ENCODE measurements at places on chromosomes 5 and 9.

DNA sequence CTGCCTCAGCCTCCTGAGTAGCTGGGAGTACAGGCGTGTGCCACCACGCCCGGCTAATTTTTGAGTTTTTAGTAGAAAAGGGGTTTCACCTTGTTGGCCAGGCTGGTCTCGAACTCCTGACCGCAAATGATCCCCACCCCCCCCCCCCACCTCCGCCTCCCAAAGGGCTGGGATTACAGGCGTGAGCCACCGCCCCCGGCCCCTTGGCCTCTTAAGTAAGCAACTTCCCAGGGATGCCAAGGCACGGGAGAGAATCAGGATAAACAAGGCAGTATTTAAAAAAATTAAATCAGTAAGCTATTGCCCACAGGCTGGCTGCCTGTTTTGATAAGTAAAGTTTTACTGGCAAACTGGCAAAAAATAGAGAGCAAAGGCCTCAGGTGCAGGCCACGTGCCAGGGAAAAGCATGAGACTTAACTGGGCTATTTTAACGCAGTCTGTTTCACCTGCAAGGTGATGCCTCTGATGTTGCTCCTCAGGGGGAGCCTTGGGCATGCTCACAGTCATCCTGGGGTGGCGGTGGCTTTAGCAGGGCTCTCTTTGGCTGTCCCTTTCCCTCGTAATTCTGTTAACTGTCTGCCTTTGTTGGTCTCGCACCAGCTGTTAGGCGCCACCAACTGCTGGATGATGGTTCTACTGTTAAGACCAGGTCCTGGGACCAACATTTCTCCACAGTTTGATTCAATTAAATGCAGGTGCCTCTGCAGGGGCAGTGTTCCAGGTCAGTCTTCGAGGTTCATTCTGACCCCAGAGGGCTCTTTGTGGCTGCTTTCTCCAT lies 19.4 kb upstream of the RNF130 start:
- peak; percentile 37 for DNase-seq

DNA sequence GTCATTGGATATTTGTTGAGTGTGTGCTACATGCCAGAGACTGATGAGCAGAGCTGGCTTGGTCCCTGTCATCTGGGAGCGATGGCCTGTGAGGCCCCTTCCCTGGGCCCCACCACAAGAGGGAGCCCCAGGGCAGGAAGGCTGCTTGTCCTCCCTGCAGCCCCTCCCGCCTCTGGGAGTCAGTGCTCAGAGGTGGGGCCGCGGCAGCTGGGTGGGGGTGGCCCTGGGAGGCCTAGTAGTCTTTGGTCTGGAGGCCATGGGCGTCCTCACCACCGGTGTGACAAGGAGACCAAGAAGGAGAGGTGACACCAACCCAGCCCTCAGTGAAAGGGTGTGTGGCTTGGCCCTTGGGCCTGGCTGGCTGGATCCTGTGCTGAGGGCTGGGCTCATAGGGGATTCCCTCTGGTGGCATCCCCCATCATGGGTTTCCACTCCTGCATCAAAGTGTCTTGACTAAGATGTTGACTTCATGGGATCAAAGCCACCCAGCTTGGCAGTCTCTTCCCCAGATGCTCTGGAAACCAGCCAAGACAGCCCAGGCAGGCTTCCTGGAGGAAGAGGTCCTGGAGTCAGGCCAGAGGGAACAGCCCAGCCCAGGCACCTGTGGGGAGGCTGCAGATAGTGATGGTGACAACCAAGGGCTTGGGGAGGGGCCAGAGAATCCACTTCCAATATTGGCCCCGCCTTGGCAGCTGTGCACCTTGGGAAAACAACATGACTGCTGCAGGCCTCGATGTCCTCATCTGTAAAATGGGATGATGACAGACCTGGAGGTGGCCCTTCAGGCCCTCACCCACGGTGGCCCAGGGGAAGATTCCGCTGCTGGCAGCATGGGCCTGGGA lies 166.7 kb downstream of the GAPVD1 start:
- DNase-seq: peak; percentile 53

- no peak for DNase-seq
Observed at GRCh38 chr9:116635908-116636307, 51.2 kb upstream of the TRIM32 start.

- DNase-seq: no peak
Observed at GRCh38 chr5:41048986-41049385, 22.2 kb downstream of the MROH2B start.

- DNase-seq: no peak
Observed at GRCh38 chr5:59391576-59391975, 501.9 kb downstream of the PDE4D start.

DNA sequence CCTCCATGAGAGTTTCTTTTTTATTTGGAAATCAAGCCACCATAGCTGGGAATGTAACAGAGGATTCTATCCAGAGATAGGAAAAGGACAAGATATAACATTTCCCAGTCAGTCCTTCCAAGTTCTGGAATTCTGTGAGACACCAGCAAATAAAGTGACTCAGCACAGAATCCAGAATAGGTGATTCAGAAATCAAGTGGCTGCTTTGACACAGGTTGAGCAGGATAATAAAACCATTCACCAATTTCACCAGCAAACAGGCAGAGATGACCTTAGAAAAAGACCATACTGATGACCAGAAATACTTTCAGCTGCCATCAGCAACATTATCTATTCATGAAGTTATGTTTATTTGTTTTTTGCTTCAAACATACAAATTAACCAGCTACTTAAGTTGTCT lies 491.5 kb upstream of the TUSC1 start:
- no peak for DNase-seq

DNA sequence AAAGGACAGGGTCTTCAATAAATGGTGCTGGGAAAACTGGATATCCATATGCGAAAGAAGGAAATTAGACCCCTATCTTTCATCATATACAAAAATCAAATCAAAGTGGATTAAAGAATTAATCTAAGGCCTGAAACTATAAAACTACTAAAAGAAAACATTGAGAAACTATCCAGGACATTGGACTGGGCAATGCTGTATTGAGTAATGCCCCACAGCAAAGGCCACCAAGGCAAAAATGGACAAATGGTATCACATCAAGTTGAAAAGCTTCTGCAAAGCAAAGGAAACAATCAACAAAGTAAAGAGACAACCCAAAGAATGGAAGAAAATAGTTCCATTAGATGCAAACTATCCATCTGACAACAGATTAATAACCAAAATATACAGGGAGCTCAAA lies 72.3 kb downstream of the STRBP start:
- DNase-seq: no peak

DNA sequence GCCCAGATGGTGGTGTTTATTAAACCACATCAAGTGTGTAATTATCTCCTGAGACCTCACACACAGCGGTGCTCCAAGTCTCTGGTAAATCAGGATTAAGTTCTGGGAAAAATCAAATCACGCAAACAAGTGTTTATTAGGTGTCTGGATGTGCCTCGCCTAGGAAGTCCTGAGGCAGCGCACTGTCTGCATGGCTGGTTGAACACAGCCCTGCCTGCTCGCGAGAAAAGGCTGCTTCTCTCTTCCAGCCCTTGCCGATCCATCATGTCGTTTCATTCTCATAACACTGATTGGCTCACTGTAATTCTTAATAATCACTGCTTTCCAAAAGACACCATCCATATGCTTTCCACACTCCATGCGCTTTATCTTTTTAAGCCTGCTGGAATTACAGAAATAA lies 229.6 kb upstream of the DAP start:
- DNase-seq: no peak

GRCh38 chr5:40570408-40571129 lies 109.1 kb upstream of the PTGER4 start:
- DNase-seq: peak; percentile 50

GRCh38 chr5:141617128-141617527 lies 1.7 kb downstream of the DIAPH1 start:
- DNase-seq: no peak

GRCh38 chr9:103798620-103799019 lies 295.5 kb upstream of the SMC2 start:
- DNase-seq: peak; percentile 58

DNA sequence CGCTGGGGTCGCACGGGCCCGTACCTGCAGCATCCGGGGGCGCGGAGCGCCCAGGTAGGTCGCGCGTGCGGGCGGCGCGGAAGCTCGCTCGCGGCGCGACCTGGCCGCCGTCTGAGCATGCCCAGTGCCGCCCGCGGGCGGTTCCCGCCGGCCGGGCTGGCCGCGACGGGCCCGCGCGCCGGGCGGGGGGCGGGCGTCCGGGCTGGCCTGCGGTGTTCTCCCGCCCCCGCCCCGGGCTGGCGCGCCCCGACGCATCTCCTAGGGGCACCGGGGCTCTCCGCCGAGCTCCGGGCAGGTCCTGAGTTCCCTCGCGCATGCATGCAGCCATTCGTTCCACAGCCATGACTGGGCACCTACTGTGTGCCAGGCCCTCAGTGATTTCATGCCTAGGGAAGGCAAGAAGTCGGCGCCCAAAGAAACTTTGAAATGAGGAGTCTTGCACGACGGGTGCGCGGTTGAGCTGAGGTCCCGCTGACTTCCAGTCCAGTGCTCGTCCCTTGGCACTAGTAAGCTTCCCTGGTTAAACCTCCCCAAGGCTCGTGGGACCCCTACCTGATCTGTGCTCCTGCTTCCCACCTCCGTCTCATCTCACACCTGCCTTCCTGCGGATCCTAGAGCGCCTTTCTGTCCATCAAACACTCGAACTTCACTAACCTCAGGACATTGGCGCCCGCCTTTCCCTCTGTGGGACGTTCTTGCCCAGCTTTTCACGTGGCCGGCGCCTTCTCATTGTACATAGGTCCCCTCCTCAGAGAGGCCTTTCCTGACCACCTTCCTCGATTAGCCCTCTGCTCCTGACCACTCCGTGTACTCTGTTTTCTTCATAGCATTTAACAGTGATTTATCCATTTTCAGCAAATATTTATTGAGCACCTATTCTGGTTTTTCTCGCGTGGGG lies at the start of gene PTPN3:
Gene PTPN3 (minus strand): TSS at position 113 of the 898 bp plus-strand sequence. CDS start 34,873 bp downstream, outside the sequence.
- no peak for DNase-seq

GRCh38 chr9:69499959-69500358 lies 172.2 kb downstream of the APBA1 start:
- no peak for DNase-seq

- no peak for DNase-seq
Observed at GRCh38 chr5:161261668-161262323, 284.7 kb downstream of the GABRB2 start.

GRCh38 chr5:120778491-120779484 lies 314.7 kb downstream of the PRR16 start:
- no peak for DNase-seq

GRCh38 chr5:68285851-68286611 lies 70.5 kb downstream of the PIK3R1 start:
- DNase-seq: peak; percentile 77

GRCh38 chr9:127214421-127215267 lies 49.9 kb upstream of the GARNL3 start:
- peak; percentile 59 for DNase-seq

Measured in suppressor macrophage treated with lipopolysaccharide for 1 hour (primary cell).